ENCODE measurements at places on chromosomes 7 and 10. TPM values are rescaled to one million over a fixed set of nuclear protein-coding genes. Genes with fewer than 3 reads are reported as not detected.

The SYNPO2L gene
- total RNA-seq: not detected

The IL6 gene
- total RNA-seq: 2.2 TPM

The IQUB gene
- not detected for total RNA-seq

The CALCR gene
- total RNA-seq: not detected

The CAMK2B gene
- 0.76 TPM for total RNA-seq

The TAS2R41 gene
- not detected for total RNA-seq

GRCh38 chr7:49775949-49776443, 2.6 kb downstream of the VWC2 start:
- peaks cover 41% of the 10 kb centered on the region for H3K27me3 ChIP-seq
- H3K4me3 ChIP-seq: no peak overlapping the region
- peaks cover 5% of the 10 kb centered on the region for H3K4me1 ChIP-seq
- H3K27ac ChIP-seq: no peak overlapping the region
- no peak for DNase-seq

- H3K27me3 ChIP-seq: no peaks in the 10 kb centered on the region
- H3K4me1 ChIP-seq: no peaks in the 10 kb centered on the region
- H3K27ac ChIP-seq: no peak overlapping the region
These were observed 60.9 kb downstream of the RELN start for GRCh38 chr7:103928581-103928980.

- H3K4me1 ChIP-seq: no peaks in the 10 kb centered on the region
- H3K27me3 ChIP-seq: no peaks in the 10 kb centered on the region
- no peak for DNase-seq
- H3K4me3 ChIP-seq: no peak overlapping the region
- no peak overlapping the region for H3K27ac ChIP-seq
- no peaks in the 10 kb centered on the region for H3K36me3 ChIP-seq
These were observed 331.9 kb upstream of the NUPR2 start for GRCh38 chr7:56447864-56448693.

- no peak overlapping the region for H3K4me3 ChIP-seq
- H3K36me3 ChIP-seq: no peaks in the 10 kb centered on the region
- H3K27ac ChIP-seq: no peak overlapping the region
- H3K27me3 ChIP-seq: no peaks in the 10 kb centered on the region
- DNase-seq: no peak
These were observed 20.5 kb upstream of the PPP1R3C start for GRCh38 chr10:91653219-91653870.

DNA sequence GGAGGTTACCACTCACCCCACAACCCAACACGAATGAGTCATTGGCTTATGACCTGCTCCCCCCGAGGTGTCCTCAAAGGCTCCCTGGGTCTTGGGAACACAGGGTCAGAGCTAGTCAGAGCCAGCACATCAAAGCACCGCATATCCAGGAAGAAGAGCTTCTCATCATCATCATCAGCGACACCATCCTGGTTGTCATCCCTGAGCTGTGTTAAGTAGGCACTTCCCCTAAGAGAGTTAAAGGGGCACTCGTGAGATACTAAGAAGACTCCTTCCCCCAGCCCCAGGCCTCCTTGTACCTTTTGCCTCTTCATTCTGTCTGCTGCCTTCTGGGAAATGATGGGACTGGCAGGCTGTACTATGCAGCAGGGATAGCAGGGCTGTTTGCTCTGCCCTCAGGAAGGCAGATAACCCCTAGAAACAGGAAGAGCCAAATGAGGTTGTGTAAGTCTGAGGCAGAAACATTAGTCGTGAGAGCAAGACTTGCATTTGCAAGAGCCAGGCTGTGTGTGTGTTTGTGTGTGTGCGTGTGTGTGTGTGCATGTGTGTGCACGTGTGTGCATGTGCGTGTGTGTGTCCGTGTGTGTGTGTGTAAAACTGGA, 11.1 kb upstream of the CPA1 start:
- no peak overlapping the region for H3K27ac ChIP-seq
- no peak for DNase-seq
- H3K4me1 ChIP-seq: peaks cover 13% of the 10 kb centered on the region

DNA sequence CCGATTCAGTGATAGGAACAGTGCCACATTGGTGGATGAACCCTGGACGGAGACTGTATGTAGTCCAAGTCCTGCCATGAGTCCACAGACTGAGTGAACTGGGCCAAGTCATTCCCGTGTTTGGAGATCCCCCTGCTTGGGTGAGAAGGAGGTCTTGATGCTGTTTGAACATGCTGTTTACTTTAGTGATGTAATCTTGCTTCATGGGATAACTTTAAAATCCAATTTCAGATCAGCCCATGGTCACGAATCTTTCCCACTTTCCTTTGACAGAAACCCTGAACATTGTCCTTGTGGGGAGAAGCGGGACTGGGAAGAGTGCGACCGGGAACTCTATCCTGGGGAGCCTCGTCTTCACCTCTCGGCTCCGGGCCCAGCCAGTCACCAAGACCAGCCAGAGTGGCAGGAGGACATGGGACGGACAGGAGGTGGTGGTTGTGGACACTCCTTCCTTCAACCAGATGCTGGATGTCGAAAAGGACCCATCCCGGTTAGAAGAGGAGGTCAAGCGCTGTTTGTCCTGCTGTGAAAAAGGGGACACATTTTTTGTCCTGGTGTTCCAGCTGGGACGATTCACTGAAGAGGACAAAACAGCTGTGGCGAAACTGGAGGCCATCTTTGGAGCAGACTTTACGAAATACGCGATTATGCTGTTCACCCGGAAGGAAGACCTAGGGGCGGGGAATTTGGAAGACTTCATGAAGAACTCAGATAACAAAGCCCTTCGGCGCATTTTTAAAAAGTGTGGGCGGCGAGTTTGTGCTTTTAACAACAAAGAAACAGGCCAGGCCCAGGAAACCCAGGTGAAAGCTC, 26.6 kb downstream of the GIMAP8 start:
- peaks cover 87% of the 10 kb centered on the region for H3K4me1 ChIP-seq
- peaks cover 37% of the 10 kb centered on the region for H3K36me3 ChIP-seq
- no peaks in the 10 kb centered on the region for H3K27me3 ChIP-seq

DNA sequence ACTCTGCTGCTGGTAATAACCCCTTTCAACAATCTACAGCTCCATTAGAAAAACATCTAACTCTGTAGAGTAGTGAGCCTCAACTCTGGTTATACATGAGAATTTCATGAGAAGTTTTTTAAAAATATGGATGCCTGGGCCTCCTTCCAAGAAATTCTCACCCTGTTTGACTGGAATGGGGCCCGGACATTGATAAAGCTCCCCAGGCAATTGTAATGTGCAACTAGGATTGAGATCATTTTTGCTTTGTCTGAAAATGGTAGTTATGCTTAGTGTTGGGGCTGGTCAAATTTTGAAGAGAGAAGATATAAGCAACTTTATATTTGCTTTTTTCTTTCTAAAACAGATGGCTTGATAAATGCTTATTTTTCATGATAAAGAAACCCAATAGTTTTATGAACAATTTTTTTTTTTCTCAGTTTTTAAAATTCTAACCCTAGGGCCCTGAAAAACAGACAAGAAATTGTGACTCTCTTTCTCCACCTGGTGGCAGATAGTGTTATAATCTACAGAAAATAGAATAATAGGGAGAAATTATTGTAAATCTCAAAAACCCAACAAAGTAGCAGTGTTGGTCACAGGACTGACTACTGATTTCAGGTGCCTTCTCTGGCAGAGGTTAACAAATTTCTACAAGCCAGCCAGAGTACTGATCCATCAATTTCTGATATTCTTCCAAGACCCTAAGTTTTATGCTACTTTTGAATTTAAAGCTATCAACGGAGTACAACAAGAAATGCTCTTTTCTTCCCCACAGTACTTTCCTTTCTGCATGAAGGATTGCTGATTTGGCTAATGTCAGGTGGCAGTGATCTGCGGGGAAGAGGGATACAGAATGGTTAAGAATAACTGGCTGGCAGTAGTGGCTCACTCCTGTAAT, 174.8 kb downstream of the DKK1 start:
- no peak overlapping the region for H3K27ac ChIP-seq
- H3K4me3 ChIP-seq: no peak overlapping the region
- no peaks in the 10 kb centered on the region for H3K36me3 ChIP-seq
- no peaks in the 10 kb centered on the region for H3K27me3 ChIP-seq
